ENCODE measurements at places on chromosomes 13 and 19.
A peak's percentile ranks its signal among the peaks of the same experiment; 100 is the strongest.

DNA sequence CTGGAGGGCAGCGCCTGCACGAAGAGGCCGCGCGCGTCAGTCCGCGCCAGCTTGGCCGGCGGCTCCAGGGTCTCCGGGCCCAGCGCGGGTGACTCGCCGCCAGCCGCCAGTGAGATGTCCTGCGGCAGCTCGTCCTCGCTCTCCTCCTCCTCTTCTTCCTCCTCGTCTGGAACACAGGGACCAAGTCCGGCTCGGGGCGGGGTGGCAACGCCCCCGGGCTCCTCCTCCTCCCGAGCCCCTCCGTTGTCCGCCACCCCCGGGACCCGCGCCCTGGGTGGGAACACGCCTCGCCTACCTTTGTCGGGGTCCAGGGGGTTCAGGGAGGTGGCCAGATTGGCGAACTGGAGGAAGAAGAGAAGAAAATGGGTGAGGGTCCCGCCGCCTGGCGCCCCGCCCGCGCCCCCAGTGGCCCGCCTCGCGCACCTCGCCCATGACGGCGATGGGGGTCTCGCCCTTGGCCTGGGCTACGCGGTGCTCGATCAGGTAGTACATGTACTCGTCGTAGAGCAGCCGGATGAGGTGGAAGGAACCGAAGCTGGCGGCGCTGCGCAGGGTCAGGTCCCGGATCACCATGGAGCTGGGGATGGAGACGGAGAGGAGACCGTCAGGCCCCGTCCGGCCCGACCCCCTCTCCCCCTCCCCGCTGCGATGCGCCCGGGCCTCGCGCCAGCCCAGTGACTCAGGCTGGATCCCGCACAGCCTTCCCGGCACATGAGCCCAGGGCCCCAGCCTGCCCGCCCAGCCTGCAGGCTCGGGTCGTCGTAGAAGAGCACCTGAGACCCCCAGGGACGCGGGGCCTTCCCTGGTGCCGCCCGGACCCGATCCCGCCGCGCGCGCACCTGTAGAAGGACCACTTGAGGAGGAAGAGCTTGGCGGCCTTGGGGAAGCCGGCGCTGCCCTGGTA lies 10.6 kb downstream of the DCAF15 start:
- DNase-seq, result no peak

GRCh38 chr19:44572581-44572900 lies 40.8 kb upstream of the IGSF23 start:
- DNase-seq, result no peak

- DNase-seq, result peak; percentile 62
These were observed 8.1 kb downstream of the PIK3R2 start for GRCh38 chr19:18160971-18161635.

- DNase-seq, result no peak
These were observed 87.8 kb upstream of the KLF5 start for GRCh38 chr13:72970956-72971355.

GRCh38 chr13:29564818-29565217 lies 30.7 kb downstream of the SLC7A1 start:
- no peak for DNase-seq

DNA sequence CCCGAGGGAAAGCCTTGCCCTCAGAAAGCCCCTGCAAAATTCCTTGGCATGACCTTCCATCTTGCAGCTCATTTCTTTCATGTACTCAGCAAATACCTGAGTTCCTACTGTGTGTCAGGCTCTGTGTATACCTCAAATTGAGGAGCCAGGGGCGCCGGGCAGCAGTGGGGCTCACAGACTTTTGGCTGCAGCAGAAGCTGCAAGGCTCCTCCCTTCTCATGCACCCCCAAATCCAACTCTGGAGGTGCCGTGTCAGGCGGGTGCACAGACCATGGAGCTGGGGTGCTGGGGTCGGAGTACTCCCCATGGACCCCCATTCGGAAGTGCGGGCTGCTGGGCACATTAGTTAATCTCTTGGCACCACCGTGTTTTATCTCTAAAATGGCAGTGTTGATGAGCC lies 72.3 kb downstream of the COL4A2 start:
- no peak for DNase-seq

DNA sequence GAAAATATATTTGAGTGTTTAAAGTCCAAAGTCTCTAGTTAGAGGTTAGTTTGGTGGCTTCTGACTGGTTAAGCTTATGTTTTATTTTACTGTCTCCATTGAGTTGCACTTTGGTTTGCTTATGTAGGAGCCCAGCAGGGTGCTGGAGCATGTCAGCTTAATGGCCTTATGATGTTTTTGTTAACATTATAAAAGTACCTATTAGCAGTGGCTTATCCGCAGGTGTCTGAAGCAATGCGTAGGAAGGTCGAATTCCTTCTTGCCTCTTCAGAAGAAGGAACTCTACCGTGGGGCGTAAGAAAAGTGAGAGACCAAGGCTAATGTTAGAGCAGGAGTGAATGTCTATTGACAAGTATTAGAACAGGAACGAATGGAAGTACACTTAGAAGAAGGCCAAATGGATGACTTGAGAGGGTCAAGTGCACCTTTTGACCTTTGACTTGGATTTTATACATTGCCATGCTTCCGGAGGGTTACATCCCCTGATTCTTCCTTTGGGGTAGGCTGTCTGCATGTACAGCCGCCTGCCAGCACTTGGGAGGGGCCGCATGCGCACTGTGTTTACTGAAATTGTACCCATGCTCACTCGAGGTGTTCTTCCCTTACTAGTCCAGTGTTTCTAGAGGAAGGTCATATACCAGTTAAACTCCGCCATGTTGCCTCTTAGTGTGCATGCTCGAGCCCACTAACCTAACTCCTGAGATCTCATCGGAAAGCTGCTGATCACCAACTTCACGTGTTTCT lies 793.9 kb upstream of the PCDH9 start:
- DNase-seq, result no peak

DNA sequence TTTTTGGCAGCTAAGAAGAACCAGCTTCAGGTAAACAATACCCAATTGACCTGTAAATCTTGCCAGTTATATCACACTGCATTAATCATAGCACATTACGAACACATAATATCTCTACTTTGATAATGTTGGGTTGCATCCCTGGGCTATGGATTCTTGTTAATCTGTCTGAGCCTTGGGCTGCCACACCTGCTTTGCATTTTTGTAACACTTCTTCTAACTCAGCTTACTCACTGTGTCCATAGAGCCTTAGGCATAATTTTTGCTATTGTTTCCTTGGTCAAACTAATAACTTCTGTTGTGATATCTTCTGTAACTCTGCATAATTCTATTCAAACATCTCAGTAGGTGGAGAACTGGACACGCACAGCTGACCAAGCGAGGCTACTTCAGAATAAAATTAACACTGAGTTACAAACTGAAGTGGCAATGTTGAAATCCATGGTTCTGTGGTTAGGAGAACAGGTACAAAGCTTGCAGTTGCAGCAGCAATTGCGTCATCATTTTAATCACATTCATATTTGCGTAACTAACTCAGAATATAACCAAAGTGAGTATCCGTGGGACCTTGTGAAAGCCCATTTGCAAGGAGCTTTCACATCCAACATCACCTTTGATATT lies 6.4 kb downstream of the ZNF350 start:
- DNase-seq, result no peak

DNA sequence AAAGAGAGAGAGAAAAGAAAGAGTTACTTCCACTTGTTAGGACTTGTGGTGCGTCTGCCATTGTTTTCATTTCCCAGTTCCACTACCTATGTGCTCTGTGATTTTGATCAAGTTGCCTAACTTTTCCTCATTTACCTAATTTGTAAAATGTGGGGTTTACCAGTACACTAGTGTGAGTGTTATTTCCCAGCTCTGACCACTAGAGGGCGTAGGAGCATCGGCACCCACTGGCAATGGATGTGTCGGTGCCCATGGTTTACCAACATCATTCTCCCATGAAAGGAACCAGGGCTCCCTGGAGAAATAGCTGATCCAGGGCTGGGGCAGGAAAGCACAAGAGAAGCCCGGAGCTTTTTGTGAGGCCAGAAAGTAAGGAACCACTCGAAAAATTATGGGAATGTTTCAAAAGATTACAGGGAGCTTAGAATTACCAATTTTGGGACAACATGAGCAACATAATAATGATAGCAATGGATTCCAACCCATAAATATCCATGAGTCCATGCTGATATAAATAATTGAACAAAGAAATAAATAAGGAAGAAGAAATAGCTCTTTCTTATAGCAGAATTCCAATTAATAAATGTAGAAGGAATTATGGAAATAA lies 15.1 kb upstream of the CEACAM4 start:
- peak; percentile 74 for DNase-seq

DNA sequence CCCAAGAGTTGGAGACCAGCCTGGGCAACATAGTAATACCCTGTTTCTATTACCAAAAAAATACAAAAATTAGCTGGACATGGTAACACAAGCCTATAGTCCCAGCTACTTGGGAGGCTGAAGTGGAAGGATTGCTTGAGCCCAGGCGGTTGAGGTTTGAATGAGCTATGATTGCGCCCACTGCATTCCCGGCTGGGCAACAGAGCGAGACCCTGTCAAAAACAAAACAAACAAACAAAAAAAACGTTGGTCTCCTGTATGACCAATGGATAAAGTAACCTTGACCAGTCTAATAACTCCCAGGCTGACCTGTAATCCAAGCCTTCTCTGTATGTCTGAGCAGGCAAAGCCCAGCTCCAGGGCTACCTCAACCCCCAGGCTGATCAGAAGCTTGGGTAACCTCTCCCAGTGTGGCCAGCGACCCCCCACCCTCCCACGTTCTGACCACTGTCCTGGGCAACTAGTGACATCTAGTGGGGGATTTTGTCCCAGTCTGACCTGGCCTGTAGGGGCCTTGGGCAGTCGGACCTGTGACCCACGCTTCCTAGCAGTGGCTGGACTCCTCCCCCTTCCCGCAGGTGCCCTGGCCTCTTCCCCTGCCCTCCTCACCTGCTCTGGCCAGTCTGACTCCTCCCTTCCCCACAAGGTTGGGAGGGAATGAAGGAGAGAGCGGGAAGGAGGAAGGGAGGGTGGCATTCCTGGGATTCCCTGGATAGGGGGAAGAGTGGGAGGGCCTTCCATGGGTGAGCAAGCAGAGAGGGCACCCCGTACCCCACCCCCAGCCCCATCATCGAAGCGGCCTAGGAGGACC lies 1.0 kb upstream of the BCAM start:
- DNase-seq, result no peak

- no peak for DNase-seq
These were observed 861.2 kb downstream of the UQCRFS1 start for GRCh38 chr19:28351761-28352160.

DNA sequence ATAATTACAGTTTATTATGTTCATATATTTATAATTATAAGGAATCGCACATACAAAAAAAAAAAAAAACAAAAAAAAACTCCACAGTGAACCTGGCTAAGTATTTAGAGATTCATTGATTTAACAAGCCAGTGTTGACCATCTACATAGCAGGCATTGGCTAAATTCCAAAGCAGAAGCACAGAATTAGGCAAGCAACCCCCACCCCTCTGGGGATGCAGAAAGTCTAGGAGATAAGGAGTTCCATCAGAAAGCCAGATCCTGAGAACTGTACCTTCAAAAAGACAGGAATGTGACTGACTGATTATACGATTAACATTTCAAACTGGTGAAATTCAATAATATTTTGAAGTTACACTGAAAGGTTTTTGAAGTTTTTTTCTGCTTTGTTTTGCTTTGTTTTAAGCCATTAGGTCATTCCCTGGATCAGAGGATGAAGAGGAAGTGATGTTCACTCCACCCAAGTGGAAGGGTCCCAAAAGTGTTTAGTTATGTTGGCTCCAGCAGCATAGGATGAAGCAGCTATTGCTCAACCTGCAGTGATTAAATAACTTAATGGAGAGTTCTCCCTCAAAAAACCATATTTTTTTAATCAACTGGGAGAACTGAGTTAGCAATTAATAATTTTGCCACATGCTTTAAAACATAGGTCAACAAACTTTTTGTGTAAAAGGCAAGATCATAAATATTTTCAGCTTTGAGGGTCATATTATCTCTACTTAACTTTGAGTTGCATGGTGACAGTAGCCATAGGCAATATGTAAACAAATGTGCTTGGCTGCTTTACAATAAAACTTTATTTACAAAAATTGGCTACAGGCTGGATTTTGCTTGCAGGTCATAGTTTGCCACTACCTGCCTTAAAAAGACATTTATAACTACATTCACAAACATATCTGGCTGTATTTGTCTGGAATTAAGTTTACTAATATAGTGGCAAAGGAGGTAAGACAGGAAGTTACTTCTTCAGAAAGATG lies 49.6 kb downstream of the DOCK9 start:
- no peak for DNase-seq

- no peak for DNase-seq
These were observed 25.5 kb upstream of the ZNF562 start for GRCh38 chr19:9700229-9700981.

GRCh38 chr19:42251572-42252358 lies 3.2 kb downstream of the ERF start:
- no peak for DNase-seq

GRCh38 chr13:101210774-101211173 lies 205.5 kb downstream of the NALCN start:
- no peak for DNase-seq

GRCh38 chr19:18089726-18090125 lies 3.0 kb upstream of the IL12RB1 start:
- DNase-seq, result no peak

GRCh38 chr19:1453525-1454364 lies 3.8 kb downstream of the APC2 start:
- no peak for DNase-seq

GRCh38 chr13:71998223-71998622 lies 131.2 kb upstream of the DACH1 start:
- no peak for DNase-seq

DNA sequence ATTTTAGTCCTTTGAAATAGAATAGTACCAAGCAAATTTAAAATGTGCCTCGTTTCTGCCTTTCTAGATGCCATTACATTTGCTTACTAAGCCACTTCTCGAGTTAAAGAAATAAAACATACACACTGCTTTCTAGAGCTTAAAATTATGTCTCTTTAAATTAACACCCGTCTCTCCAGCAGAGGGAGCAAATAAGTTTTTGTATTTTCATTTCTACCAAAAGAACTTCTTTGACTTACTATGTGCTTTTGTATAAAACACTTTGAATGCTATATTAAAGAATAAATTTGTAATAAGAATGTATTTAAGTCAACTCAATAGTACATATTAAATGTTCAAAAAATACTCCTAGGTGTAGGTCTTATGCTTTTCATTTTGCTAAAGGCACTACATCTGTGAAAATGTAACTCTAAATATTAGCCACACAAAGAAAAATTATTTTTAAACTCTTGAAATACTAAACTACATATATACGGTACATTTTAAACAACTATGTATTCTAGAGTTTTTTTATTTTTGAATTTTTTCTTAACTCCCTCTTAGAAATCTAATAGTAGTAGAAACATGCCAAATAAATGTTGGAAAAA lies 269.3 kb upstream of the MIR17HG start:
- no peak for DNase-seq

GRCh38 chr13:98892821-98893220 lies 85.0 kb downstream of the DOCK9 start:
- no peak for DNase-seq

DNA sequence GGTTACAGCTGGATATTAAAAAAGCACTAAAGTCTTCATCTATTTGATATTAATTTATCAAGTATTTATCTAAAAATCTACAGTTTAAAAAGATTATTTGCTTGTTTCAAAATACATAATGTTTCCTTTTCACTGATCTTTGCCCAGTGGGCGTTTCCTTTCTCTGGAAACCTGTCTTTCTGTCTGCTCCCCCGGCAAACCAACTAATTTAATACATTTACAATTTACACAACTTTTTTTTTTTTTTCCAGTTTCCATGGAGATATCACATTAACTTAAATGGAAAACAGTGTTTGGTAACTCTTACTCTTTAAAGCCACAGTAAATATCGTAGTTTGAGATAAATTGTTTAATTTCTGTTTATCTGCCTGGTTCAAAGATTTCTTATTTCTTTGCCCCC lies 5.3 kb downstream of the GPC6 start:
- DNase-seq, result no peak
